ENCODE measurements at places on chromosomes 5 and 9.

DNA sequence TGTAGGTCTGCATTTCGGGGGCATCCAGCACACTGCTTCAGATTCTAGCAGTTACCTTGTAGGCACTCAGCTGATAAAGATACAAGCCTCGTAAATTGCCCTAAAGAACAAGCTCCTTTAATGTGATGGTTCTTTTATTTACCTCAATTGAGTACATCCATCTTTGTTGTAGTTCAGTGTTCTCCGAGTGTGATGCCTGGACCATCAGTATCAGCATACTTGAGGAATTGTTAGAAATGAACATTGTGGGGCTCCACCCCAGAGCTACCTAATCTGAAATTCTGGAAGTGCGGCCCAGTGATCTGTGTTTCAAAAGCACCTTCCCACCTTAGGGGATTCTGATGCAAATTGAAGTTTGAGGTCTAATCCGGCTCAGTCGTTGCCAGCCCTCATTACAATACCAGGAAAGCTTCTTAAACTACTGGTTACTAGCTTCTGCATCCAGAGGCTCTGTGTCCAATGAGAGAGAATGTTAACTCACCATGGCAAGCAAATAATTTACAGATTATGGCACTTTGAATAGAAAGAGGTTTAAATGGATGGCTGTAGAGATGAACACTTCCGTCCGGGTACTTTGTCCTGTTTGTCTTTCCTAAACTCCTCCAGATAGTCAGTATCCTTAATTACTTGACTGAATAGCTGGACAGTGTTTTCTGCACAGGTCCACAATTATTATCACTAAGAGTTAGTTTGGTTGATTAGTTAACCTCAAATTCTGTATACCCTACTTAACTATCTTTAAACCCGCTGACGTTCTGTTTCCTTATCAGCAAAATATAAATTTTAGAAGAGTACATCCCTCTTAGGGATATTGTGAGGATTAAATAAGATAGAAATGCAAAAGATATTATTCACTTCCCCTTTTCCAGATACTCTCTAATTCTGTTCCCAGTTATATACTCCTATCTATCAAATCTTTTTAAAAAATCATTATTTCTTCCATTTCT is 47.9 kb downstream of the RAI14 start:
- DNase-seq = no peak

DNA sequence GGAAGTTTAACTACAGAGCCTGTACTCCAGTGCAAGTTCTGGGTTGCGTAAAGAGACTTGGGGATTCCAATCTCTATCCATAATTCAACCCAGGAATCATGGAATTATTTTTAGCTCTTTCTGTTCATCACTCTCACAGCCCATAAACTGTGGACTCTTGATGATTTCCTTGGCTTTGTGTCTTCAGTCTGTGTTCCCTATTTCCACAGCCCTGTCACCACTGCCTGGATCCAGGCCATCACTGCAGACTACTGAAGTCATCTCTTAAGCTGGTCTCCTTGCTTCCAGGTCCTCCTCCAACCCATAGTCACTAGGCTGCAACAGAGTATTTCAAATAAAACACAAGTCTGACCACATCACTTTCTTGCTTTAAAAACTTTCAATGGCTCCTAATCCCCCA is 211.7 kb downstream of the PLK2 start:
- DNase-seq = no peak

GRCh38 chr9:25570802-25571201 is 107.4 kb downstream of the TUSC1 start:
- DNase-seq = no peak

GRCh38 chr9:70883056-70883455 is 238.4 kb downstream of the TRPM3 start:
- DNase-seq = no peak

DNA sequence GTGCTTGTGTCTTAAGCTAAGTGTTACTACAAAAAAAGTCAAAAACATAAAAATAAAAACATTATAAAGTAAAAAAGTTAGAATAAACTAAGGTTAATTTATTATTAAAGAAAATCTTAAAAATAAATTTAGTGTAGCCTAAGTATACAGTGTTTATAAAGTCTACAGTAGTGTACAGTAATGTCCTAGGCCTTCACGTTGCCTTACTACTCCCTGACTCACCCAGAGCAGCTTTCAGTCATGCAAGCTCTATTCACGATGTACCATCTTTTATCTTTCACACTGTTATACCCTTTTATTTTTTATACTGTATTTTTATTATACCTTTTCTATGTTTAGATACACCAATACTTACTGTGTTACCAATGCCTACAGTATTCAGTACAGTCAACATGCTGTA is 288.1 kb downstream of the HCN1 start:
- DNase-seq = no peak

DNA sequence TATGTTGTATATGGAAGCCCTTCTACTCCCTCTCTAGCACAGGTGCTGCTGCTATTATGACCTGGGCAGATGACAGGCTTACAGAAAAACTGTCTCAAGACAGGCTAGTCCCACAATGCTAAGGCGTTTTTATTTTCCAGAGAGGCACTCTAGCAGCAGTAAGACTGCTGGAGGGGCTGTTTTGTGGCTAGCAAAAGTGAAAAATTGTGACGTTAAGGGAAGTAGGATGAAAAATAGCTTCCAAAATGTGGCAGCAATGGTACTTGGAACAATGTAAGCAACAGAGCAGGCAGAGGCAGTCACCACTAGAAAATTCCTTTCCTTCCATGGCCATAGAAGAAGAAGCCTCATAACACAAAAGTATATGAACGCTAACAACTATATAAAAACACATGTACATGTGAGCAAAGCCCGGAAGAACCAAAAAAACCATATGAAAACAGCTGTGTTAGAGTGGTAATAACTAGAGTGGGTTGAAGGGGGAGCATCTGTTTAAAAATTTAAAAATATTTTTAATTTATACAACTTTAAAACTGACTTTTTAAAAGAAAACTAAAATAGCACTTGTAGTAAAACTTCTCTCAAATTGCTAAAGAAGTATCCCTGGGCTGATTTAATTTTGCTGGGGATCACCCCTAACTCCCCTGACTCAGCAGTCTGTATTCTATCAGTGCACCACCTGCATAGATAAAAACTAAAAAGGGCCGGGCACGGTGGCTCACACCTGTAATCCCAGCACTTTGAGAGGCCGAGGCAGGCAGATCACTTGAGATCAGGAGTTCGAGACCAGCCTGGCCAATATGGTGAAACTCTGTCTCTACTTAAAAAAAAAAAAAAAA is 30.6 kb downstream of the CLINT1 start:
- DNase-seq = no peak

- DNase-seq = no peak
Measured at GRCh38 chr9:127053057-127053821, 69.2 kb downstream of the ANGPTL2 start.

- DNase-seq = peak; percentile 76
Measured at GRCh38 chr5:146048994-146049703, 56.2 kb downstream of the PLAC8L1 start.

- no peak for DNase-seq
Measured at GRCh38 chr9:88880199-88880598, 111.1 kb upstream of the S1PR3 start.

DNA sequence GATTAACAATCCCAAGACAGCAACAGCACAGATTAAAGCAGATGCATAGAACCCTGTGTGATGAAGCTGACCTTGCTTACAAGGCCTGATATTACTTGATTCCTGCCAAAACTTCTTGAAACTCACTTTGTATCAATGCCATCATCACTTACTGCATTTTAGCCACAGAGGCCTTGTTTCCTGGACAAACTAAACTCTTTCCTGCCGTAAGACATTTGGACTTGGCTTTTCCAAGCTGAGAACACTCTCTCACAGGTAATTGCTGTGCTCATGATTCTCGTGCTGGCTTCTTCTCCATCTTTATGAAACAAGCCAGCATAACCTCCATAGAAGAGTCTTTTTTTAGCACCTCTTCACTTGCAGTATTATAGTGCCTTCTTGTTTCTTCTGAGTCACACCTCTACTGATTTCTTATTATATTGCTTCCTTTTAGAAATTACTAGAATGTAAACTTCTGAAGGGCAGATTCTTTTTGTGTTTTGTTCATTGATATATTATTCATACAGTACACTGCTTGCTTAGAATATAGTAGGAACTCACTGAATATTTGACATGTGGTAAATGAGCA is 456.5 kb upstream of the ZNF608 start:
- DNase-seq = no peak

- DNase-seq = peak; percentile 72
Measured at GRCh38 chr9:124291801-124292396, 34.1 kb downstream of the NEK6 start.

DNA sequence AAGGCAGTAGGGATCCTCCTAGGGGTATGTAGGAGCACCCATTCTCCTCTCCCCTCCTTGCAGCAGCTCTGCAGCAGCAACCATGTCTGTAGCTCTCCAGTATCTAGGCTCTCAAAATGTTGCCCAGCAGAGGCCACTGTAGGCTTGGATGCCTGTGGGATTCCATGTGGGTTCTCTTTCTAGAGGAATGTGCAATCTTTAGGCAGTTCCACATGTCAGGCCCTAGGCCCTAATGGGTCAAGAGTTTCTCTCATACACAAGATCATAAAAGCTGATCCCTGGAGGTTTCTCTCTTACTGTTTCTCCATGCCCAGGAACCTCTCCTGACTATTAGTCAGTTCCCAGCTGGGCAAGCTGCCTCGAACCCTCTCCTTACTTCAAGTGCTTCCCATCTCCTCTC is 215.8 kb downstream of the FRMD3 start:
- DNase-seq = no peak

- DNase-seq = no peak
Measured at GRCh38 chr5:123387313-123387712, 35.9 kb downstream of the CEP120 start.

DNA sequence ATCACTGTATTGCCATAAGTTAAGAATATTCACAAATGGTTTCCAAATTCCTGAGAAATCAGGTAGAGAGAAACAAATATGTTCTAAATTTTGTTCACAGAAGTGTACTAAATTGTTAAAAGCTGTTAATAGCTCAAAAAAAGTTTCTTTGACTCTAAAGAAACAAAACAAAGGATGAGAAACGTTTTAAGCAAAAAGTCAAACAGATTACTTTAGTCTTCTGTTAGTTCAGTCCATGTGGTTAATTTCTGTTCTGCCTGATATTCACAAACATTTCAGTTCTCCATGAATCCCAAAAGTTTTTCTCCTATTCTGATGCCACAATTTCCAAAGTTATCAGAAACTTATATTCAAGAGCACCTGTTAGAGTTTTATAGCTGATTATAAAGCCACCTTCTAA is 7.7 kb upstream of the FANCC start:
- DNase-seq = no peak

DNA sequence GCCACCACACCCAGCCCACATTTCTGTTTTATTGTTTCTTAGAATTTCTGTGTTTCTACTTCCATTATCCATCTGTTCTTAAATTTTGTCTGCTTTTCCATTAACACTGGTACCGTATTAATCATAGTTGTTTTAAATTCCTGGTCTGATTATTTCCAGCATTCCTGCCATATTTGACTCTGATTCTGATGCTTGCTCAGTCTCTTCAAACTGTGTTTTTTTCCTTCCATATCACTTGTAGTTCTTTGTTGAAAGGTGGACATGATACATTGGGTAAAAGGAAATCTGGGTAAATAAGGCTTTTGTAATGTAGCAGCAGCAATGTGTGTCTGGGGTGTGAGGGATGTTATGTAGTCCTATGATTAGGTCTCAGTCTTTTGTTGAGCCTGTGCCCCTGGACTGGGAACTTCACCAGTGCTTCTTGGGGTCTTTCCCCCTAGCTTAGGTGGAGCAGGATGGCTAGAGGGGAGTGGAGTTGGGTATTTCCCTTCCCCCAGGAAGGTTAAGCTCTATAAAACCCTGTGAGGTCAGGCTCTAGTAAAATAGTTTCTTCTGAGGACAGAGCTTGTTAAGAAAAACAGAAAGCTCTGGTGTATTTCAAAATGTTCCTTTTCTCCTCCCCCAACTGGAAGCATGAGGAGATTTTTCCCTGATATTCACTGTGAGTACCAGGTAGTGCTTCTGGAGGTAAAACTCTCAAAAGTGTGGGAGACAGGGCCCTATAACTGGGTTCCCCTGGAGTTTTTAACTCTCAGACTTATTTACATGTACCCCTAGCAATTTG is 10.1 kb upstream of the TMOD1 start:
- no peak for DNase-seq
